H4 (cell line): ENCODE measurements at places on chromosomes 16 and 17.

DNA sequence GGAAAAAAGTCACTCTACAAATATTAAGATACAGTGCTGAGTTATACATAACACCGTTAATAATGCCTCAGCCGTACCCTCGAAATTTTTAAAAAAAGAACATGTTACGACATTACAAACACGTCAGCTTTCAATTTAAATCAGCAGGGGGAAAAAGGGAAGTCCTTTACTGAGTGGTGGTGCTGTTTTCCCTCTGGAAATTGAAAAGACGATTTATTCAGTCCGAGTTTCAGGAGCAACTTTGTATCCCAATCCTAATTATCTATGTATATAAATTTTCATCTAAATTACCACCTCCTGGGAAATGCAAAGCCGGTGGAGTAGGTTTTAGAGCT lies 1.3 kb downstream of the NETO2 start:
- no peak for DNase-seq

GRCh38 chr16:66250686-66251431 lies 115.6 kb upstream of the CDH5 start:
- DNase-seq = peak; percentile 56

GRCh38 chr17:75514919-75515495 lies 330 bp downstream of the CASKIN2 start:
- DNase-seq = no peak

DNA sequence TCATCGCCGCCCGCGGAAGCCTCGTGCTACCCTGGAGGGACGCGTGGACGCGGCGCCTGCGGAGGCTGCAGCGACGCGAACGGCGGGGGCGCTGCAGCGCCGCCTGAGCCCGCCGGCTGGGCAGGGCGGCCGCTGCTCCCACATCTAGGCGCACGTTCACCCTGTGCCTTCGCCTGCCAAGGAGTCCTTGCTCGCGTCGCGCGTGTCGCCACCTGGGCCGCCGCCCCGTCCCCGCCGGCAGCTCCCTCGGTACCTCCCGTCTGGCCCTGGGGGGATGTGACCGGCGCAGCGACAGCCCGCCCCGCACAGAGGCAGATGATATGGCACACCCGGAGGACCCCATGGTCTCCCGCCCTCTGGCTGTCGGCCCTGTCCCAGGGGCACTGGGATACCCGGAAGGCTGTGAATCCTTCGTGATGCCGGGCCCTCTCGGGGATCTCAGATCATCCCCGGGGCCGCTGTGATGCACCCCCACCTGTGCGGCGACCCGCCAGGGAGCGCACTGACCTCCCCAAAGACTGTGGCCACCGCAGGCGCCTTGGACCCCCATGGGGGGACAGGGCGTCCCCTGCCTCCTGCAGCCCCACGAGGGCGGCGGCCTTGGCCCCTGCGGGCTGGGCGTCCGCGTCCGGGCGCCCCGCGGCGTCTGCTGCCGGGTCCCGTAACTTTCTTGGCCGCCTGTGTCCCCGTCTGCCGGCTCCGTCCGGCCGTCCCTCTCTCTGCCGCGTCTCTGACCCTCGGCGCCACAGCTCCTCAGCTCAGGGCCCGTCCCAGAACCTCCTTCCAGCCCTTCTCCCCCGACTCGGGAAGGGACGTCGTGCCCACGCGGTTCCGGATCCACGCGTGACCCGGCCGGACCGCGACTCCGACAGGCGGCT lies 689 bp upstream of the TBC1D24 start:
- DNase-seq = no peak

DNA sequence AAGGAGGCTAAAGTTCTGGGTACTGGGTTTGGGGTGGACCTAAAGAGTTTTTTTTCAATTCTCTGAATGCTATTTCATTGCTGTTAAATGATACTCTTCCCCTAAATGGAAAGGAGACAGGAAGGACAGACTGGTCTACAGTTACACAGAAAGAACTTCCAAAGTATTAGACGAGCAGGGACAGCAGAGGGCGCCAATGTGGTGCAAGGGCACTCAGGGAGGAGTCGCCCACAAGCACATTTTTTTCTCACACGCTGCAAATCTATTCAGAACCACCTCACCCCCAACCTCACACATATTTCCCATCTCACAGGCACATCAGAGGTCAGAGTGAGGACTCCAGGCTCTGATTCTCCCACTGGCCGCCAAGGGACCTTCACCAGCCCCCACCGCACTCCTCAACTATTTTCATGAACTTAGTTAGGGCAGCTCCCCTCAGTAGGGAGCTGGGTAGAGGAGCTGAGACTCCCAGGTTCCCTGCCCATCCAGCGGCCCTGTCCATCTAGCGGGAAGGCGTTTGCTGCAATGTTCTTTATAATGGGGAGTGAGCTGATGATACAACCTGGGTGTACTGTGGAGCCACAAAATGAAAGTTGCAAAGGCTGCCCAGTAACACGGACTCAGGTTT lies 6.8 kb upstream of the CA4 start:
- peak; percentile 94 for DNase-seq
